ENCODE measurements at places on chromosomes 5 and 9.

DNA sequence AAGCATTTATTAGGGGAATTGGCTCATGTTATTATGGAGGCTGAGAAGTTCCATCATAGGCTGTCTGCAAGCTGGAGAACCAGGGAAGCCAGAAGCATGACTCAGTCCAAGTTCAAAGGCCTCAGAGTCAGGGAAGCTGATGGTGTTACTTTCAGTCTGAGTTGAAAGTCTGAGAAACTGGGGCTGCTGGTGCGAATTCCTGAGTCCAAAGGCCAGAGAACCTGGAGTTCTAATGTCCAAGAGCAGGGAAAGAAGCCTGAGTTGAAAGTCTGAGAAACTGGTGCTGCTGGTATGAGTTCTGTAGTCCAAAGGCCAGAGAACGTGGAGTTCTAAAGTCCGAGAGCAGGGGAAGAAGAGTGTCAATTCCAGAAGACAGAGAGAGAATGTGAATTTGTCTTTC is 641.1 kb downstream of the ISL1 start:
- DNase-seq: no peak

DNA sequence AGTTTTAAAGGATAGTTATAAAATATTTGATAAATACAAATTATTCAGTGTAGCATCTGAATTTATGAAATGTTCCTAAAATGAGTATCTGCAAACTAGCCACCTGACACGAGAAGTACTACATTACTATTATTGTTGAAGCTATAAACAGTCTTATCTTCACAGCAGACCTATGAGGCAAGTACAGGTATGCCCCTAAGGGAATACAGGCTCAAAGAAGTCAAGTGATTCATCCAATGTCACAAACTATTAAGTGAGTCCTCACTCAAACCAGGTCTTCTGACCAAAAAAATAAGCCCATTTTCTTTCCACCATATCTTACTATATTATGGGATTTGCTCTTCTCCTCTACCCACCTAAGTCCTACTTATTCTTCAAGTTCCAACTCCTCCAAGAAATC is 28.7 kb downstream of the STRBP start:
- no peak for DNase-seq

DNA sequence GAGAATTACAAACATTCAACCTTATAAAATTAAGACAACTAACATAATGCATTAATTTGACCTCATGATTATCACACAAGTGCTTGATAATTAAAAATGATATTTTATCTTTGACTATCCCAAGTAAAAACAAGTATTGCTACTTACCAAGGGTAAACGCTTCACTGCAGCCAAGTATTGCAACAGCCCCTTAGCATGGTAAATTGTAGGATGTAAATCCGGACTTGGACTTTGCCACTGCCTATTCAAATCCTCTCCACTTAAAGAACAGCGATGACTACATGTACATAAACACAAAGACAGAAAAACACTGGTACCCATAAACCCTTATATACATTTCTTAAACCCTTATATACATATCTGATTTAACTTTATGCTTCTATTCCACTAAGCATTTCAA is 155.1 kb downstream of the AGTPBP1 start:
- no peak for DNase-seq

DNA sequence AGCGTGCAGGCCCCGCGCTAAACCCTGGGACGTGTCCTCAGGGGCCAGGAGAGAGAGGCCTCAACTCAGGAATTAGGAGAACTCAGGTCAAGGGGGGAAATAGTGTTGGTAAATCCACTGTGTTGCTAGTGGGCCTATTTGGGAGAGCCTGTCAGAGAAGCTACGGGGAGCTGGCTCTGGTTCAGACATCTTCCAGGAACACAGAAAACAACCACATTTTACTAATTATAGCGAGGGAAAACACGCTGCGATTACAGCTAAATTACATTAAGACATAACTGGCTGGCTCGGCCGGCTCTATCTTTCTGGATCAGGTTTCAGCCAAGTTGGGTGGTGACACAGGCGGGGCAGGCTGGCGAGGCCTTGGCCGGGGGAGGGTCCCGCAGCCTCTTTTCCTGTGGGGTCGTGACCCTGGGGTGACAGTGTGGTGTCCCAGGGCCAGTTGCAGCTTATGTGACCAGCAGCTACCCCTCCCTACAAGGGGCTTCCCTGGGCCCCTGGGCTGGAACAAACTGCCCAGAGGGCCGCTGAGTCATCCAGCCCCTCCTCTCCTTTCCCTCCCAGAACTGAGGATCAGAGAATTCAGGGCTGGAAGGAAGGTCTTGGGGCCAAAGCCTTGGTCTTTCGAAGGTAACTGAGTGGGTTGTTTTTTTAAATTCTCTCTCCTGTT is 75.1 kb downstream of the FGF18 start:
- DNase-seq: no peak

DNA sequence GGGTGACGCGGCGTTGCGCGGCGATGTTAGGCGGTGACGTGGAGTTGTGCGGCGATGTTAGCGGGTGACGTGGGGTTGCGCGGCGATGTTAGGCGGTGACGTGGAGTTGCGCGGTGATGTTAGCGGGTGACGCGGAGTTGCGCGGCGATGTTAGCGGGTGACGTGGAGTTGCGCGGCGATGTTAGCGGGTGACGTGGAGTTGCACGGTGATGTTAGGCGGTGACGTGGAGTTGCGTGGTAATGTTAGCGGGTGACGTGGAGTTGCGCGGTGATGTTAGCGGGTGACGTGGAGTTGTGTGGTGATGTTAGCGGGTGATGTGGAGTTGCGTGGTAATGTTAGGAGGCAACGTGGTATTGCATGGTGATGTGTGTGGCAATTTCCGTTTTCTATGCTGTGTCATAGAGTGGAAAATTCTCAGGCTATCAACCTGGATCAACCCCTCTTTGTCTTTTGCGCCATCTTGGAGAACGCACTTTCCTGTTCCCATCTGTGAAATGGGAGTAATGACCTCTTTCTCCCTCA is 76.0 kb downstream of the ANKRD33B start:
- DNase-seq: no peak

DNA sequence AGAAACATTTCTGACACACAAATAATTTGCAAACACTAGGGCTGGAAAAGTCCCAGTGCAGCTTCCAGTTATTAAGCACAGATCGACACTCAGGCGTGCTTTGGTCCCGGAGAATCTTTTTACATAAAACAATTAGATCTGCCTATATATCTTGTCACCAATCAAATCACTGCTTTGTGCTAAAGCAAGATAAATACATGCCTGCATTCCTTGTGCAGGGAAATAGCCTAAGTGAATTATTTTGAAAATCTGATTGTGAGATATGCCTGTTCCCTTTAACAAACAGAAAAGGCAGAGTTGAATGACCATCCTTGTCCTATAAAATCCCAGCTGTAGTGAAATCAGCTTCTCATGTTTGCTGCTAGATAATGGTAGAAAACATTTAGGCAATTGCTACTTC is 604.4 kb downstream of the CCDC171 start:
- DNase-seq: no peak

DNA sequence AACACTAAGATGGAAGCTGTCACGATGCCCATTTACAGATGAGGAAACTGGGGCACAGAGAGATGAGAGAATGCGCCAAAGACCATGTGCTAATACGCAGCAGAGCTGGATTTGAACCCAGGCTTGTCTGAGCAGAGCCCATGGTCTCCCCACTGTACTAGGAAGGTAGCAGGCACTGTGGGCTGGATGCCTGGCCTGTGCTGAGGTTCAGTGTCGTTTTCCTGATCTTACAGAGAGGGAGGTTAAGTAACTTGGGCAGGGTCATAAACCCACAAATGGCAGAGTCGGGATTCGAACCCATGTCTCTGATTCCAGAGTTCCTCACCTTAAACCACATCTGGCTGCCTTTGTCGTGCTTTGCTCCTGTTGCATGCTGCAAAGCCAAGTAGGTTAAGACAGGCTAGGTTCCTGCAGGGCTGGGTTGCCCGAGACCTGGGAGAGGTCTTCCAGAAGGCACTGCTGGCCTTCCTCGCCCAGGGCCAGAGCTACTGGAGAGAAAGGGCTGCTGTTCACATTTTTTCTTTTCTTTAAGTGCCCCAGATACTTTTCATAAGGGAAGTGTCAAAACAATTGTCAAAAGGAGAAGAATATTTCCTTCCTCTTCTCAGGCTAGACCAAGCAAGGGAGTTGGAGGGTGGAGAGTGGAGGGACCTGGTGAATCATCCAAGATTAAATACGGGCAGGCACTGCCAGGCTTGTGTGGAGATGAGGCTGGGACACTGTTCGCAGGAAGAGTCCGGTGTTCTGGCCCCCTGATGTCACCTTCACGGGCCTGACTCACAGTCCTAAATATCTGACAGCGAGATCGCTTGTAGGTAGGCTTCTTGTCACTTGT is 3.2 kb downstream of the NEK6 start:
- no peak for DNase-seq

DNA sequence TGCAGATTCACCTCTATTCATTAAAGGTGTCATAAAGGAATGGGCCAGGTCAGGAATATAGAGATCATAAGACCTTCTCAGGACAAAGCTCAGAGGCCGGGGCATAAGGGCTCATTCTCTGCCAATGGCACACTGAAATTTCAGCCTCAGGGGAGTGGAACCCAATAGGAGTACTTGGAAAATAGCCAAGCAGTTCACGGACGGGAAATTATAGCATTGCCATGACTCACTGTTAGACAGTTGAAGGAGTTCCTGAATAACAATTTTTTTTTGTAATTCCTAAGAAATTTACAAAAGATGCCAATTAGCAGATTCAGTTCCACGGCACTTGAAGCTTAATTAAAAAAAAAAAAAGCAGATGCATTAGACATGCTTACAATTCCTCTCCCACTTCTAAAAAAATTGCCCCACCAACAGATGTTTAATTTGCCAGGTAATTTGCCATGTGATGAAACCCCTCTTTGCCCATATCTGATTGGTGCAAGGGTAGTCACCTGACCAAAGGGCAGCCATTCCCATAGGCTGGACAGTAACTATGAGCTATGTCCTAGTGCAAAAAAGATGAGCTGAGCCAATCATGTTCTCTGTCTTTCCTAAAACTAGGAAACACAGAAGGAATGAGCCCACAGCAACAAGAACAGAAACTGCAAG is 58.6 kb downstream of the PTCD2 start:
- no peak for DNase-seq

- DNase-seq: no peak
These were observed 47.3 kb upstream of the SLC28A3 start for GRCh38 chr9:84387821-84388220.

GRCh38 chr5:36728697-36729543 is 122.5 kb downstream of the SLC1A3 start:
- DNase-seq: no peak

DNA sequence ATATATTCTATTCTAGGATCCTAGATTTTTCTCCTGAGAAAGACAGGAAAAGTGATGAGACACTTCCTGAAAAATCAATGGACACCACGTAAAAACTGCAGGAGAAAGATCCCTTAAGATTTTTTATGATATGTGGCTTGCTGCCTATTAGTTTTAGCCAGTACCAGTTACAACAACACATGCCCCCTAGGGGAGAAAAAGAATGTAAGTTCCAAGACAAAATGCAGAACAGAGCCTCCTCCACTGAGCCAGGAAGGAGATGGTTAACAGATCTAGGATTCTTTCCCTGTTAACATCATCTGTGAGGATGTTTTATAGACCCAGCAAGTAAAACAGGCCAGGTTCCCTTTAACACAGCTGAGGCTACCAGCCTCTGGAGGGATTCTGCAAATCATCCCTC is 574.7 kb downstream of the TLE4 start:
- DNase-seq: no peak

- DNase-seq: no peak
These were observed 27.6 kb downstream of the ZNF622 start for GRCh38 chr5:16437977-16438376.

DNA sequence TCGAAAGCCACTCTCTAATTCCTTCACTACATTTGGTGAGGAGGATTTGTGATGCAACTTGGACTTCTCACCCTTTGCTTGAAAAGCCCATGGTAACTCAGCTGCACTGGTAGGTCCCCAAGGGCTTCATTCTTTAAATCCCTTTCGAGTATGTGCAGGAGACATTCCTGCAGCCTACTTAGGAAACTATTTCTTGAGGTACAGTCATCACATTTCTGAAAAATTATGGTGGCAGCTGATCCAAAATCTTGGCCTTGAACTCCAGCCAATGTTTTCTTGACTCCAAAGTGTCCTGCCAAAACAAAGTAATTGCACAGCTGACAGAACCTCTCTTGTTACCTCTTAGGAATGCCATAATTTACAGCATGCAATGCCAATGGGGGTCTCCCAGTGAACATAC is 99.7 kb downstream of the NPR3 start:
- DNase-seq: no peak

DNA sequence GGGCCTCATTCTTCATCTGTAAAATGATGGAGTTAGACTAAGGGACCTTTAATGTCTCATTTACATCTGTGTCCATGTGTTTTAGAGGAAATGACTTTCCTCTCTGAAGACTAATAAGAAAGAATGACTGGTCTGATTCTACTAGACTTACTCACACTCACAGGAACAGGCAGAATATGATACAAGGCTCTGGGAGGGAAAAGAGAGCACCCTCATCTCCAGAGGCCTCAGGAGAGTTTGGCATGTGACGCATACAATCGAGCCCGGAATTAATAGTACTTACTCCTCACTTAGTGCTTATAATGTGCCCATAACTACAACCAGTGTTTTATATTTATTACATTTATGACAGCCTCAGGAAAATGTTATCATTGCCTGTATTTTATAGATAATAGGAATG is 608.7 kb downstream of the KCTD16 start:
- DNase-seq: no peak

DNA sequence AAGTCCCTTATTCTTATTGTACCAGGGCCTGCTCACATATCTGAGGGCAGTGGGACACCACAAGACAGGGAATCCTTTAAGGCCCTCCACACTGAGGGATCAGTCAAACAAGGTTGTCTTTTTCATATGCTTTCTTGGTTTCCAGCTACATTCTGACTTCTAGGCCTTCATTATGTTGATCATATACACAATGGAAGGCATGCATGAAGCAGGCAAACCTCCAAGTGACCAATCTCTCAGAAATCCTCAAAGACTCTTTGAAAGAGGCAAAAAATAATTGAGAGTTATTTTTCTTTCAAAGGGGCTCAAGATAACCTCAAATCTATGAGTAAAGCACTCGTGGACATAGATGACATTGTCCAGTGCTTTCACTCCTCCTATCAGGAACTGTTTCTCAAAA is 1195.9 kb upstream of the ACO1 start:
- DNase-seq: no peak

DNA sequence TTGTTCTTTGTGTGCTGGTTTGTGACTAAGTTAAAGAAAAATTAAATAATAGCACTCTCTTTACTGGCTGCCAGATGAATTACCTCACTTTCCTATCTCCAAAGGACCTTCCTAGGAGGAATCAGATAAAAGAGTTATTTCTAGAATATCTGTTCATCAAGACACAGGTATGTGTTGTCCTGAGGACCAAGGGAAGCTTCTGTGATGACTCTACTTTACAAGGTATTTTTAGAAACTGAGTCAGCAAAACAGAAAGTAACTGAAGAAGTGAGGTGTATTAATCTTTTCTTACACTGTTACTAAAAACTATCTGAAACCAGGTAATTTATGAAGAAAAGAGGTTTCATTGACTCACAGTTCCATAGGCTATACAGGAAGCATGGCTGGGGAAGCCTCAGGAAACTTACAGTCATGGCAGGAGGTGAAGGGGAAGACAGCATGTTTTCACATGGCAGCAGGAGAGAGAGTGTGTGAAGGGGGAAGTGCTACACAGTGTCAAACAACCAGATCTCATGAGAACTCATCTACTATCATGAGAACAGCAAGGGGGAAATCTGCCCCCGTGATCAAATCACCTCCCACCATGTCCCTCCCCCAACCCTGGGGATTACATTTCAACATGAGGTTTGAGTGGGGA is 189.2 kb upstream of the DMAC1 start:
- DNase-seq: no peak

GRCh38 chr9:14203356-14204056 is 110.4 kb downstream of the NFIB start:
- no peak for DNase-seq

GRCh38 chr9:28934111-28934510 is 1360.8 kb upstream of the C9orf72 start:
- no peak for DNase-seq
